ENCODE measurements at places on chromosomes 6 and 20.

GRCh38 chr6:35620706-35621105 lies 68.0 kb downstream of the FKBP5 start:
- DNase-seq: no peak

GRCh38 chr6:40410821-40411220 lies 176.3 kb downstream of the LRFN2 start:
- no peak for DNase-seq

- DNase-seq: no peak
Measured at GRCh38 chr6:107244082-107244741, 128.9 kb upstream of the BEND3 start.

DNA sequence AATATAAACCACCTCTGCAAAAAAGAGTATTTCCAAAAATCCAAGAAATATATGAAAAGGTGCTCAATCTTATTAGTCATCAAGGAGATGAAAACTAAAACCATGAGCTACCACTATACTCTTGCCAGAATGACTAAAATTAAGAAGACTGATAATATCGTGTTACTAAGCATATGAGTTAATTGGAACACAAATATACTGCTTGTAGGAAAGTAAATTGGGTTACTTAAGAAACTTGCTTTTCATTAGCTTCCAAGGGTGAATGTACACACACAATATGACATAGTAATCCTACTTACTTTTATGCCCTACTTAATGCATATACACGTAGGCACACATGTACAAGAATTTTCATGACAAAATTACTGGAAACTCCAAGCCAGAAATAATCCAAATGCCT lies 3.4 kb downstream of the THEMIS start:
- DNase-seq: no peak

DNA sequence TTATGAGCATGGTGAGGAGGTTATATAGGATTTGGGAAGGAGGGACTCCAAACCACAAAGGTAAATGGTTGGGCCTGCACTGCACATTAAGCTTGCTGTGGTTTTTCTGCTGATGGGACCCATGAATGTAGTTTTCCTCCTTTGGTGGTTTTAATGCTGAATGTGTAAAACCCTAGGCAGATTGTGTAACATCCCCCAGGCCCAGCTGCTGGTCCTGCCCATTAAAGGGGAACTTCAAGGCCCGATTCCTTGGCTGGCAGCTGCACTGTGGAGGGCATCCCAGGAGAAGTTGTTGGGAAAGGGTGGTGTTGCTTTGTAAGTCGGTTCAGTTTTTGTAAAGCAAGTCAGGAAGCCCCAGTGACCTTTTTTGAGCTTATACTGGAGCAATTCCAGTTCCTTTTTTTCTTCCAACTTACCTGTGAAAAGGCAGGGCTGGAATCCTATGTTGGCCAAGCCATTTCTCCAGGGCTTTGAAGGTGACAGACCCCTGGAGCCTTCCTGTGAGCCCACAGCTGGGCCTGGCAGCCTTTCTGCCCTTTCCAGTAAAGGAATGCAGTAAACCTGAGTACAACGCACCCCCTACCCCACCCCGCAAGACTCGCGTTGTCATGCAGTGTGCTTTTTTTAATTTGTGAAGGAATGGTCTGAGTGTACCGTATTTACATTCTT lies 43.1 kb upstream of the NAA20 start:
- DNase-seq: no peak

- DNase-seq: peak; percentile 66
Measured at GRCh38 chr6:30614843-30615218, 2.2 kb downstream of the PPP1R10 start.

DNA sequence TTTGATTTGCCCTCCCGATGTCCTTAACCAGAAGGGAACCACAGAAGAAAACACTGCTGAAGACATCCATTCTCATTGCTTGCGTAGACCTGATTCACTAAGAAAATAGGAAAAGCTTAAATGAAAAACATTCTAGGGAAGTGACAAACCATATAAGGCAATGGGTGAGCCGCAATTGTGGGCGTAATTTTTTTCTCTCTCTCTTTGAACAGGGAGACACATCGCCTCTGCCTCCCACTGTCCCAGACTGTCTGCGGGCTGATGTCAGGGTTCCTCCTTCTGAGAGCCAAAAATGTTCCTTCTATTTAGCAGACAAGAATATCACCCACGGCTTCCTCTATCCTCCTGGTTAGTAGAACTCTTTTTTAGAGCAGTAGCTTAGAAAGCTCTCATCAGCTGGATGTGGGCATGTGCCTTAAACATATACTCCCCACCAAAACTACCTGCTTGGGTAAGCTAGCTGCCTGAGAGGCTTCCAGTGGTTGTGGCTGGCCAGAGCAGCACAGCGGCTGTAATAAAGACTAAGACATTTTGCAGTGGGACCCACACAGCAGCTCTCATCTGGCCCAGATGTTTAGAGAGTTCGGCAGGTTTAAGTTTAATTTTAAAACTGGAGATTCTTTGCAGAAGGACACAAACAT lies 22.7 kb upstream of the CTAGE9 start:
- DNase-seq: no peak

DNA sequence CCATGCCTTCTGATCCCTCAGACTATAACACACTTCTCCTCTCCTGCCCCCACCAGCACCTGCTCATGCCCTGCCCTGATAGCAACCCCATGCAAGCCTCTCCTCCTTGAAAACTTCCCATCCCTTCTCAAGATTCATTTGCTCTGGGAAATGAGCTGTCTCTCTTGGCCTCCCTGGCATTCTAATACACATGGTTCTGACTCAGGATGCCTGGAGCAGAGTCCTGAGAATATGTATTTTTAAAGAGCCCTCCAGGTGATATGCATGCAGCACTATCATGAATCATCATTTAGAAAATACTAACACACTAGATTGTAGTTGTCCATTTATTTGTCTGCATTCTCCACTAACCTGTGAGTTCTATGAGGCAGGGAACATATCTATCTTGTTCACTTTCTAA lies 26.6 kb downstream of the HDGFL1 start:
- DNase-seq: no peak

- peak; percentile 7 for DNase-seq
Measured at GRCh38 chr20:49482621-49483017, at the start of gene KCNB1. KCNB1 (minus strand) TSS chr20:49482668; CDS start chr20:49482480, 188 bp downstream.

- DNase-seq: no peak
Measured at GRCh38 chr6:30821862-30822784, 62.2 kb upstream of the DDR1 start.

DNA sequence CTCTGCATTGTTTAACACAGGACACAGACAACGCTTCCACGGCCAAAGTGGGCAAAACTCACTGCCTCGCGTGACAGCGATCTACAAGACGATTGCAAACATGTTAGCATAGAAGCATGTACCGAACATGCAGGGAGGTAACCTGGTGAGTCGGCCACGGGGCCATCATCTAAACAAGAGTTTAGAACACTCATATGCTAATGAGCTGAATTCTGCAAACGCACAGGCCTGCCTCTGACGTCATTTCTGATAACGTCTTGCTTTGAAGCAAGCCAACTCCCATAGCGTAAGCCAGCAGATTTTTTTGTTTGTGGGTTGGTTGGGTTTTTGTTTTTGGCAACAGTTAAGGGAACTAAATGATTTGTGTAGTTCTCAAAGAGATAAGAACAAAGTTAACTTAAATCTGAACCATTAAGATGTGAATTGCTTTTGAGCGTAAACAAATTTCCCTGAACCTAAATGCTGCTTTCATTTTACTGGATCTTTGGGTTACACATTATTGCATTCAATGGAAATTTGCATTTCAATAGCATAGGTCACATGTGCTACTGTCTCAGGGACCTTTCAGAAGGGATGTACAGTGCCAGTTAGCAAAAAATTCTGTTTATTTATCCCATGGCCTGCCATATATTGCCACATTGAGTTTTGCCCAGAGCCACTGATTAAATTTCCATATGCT lies 184.5 kb upstream of the PDE10A start:
- DNase-seq: no peak

- DNase-seq: no peak
Measured at GRCh38 chr6:142184307-142184706, 37.2 kb downstream of the VTA1 start.

GRCh38 chr6:88360203-88360797 lies 194.2 kb upstream of the CNR1 start:
- no peak for DNase-seq

DNA sequence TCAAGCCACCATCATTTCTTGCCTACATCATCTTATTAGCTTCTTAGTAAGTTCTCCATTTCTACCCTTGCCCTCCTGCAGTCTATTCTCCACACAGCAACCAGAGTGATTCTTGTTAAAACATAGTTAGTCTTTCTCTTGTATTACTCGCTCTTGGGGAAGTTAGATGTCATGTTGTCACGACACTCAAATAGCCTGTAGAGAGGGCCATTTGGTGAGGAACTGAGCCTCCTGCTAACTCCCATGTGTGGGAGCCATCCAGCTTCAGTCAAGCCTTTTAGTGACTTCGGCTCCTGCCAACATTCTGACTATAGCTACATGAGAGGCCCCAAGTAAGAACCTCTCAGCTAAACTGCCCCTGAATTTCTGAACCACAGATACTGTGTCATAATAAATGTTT lies 395.4 kb downstream of the CDC5L start:
- no peak for DNase-seq

DNA sequence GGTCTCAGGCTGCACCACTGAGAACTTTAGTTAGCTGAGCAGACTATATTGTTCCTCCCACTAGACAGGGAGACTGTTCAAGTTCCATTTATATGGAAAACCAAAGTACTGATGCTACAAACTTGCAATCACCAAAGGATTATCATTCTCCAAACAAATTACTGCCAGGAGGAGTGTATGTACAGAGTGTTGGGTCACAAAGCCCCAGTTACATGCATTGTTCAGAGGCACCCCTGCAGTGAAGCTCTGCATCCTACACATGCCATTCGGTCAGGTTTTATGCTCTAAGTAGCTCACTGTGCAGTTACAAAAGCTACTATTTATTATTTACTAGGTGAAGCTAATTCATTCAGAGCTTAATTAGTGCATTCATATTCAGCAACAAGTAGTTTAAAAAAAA lies 75.8 kb downstream of the SMLR1 start:
- no peak for DNase-seq

- no peak for DNase-seq
Measured at GRCh38 chr20:9408422-9409300, 105.7 kb upstream of the LAMP5 start.

DNA sequence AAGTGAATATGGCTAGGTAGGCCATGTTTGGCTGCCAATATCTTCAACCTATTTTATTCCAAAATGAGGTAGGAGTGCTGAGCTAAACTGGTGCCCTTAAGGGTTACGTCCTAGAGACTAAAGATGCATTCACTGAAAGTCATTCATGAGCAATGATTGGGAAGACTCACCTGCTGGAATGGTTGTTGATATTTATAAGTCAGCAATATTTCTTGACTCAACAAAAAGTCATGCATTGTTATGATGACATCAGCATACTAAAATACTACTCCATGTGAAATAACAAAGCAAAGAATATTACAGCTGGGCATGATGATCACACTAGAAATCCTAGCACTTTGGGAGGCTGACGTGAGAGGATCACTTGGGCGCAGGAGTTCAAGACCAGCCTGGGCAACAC lies 17.6 kb upstream of the NUP153 start:
- DNase-seq: no peak

DNA sequence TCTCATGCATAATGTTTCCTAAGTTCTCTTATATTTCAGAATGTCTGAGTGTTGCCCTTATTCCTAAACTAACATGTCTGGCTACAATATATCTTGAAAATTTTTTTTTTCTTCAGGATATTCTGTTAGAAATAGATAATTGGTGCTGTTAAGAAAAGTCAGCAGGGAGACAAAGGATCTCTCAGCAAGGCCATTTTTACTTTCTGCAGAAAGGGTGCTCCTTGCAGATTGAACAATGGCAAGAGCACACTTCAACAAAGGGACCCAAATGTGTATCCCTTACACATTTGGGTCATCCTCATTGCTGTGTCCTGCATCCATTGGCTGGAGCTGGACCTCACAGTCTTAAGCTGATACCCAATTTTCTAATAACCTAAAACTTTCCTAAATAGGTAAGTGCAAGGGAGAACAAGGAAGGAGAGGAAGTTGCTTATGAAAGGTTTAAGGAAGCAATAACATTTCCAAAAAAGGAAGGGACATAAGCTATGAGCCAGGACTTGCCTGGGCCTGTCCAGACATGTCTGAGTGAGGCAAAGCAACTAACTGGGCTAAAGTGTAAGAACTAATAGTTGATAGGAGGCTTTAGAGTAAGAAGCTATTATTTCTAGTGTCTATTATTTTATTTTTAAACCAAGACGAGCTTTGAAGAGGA lies 429.6 kb downstream of the BCKDHB start:
- DNase-seq: no peak

DNA sequence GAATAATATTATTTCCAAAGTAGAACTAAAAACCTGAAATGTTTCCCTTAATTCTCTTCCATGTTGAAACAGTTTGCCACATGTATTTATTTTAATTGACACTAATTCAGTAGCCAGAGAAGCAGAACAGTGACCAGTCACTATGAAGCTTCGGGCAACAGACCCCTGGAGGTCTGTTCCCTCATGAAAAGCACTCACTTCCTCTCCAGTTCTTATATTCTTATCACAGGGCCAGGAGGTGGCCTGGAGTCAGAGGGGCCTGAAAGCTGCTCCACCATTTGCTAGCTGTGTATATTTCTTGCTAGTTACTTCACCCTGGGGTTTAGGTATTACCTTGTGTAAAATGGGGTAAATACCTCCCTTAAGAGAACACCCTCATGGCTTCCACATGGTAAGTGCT lies 49.1 kb downstream of the MAP7 start:
- DNase-seq: no peak

- no peak for DNase-seq
Measured at GRCh38 chr20:21182832-21183563, 57.1 kb downstream of the KIZ start.

GRCh38 chr20:17743677-17744076 lies 43.9 kb downstream of the BANF2 start:
- DNase-seq: no peak

DNA sequence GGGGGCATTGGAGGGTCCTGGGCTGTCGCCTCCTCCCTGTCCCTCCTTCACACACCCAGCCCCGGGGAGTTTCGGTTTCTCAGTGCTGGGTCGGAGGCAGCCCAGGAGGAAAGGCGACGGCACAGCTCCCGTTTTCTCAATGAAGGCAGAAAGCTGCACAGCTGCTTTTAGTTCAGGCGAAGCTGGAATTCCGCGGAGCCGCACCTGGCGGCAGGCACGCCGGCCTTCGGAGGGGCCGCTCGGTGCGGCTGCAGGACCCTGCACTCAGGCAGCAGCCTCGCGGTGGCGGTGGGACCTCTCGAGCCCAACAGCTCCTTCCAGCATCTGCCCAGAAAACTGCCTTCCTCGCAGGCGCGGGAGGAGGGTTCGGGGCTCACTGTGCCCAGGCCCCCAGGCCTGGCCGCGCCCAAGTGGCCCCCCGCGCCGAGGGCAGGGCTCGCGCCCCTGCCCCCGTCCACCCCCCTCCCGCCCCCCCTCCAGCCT lies 4.6 kb downstream of the FOXQ1 start:
- no peak for DNase-seq

Measured in activated T-cell treated with anti-CD3 and anti-CD28 coated beads for 1 hour (primary cell).